ENCODE measurements at places on chromosomes 7 and 10.
A peak's percentile ranks its signal among the peaks of the same experiment; 100 is the strongest.

DNA sequence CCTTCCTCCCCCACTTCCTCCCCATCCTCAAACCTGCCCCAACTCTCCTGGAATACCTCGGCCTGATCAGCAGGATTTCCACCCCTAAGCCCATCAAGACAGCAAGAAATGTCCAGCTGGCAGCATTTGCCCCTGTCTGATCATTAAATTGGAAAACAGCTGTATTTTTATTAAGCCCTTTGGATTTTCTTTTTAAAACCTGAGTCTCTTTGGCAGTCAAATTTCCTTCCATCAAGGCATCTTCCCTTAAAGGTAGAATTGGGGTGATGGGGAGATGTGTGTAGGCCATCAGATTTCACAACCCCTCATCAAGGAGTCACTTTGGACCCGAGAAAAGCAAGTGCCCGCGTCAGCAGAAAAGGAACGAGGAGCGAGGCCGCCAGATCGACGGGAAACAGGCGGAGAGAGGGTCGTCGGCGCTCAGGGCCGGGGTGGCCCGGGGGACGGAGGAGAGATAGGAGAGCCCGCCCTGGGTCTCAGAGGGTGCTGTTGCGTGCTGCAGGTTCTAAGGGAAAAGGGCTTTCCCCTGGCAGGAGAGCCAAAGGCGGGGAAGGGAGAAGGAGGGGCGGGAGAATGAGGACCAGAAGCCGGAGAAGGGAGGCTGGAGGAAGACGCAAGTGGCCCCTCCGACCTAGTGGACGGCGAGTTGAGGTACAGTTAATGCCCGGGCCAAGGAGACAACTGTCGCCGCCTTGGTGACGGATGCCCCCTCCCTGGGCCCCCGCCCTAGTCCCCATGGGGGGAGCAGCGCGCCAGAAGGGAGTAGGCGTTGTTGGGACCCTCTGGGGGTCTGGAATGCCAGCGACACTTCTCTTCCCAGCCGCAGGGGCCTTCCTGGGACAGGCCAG lies 11.5 kb upstream of the GATA3 start:
- no peak for DNase-seq

- DNase-seq = no peak
Observed at GRCh38 chr10:43236176-43236850, 30.6 kb downstream of the RASGEF1A start.

DNA sequence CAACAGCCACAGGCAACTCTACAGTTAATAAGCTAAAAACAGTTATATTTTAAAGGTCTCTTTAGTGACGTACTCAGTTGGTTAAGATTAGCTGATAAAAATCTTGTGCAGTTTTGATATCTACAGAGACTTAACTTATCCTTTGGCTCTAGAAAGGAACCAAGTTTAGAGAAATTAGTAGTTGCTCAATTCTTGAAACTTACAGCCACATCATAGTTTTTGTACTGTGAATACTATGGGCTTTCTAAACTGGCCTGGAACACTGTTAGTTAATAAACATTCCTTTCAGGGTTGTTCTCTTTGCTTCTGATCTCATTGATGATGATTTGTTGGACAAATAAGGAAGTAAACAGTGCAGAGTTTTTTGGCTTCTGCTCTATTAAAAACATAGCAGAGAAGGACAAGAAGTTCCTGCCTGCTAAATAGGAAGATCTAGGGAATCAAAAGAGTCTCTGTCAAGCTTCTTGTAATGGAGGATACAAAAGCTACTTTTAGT lies 73.1 kb downstream of the MKLN1 start:
- no peak for DNase-seq

DNA sequence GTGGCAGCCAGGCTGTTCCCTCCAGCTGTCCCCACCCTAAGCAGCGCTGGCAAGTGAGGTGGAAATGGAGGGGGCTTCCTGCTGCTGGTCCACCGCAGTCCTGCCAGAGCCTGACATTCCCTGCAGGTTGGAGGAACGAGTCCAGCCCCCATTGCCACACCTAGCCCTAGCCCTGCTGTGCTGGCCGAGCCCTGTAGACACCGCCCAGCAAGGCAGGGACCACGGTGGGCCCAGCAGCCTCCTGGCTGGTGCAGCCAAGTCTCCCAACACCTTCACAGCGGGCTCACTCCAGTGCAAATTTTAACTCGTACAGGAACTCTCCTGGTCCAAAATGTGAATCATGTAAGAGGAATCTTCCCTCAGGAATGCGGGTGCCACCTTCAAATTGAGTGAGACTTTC lies 116.3 kb downstream of the PAXIP1 start:
- DNase-seq = no peak

DNA sequence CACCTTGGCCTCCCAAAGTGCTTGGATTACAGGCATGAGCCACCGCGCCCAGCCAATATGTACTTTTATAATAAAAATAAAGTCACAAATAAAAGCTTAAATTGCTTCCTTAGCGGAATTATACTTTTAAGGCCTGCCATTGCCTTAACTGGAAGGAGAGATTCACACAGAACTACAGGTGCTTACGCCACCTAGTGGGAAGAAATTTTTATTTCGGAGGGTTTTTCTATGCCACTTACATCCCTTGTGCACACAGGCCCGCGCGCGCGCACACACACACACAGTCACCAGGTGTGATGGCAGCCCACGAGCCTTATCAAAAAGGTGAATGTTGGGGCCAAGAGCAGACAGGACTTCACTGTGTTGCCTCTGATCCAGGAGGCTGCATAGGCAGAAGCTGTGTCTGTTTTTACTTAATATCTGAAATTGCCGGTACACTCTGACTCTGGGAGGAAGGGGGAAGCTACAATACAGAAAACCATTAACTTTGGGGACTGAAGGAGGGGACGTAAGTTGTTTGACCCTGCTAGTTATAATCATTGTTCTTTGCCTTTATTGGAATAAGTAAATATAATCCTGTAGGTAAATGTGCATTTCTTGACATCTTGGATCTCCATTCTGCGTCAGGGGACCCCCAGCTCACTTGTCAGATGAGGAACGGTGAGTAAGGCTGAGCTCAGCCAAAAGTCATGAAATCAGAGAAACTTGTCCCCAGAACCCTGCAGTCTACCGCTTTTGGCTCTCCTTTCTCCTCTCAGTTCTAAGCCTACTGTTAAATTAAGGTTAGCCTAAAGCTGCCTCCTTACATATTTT lies 87.1 kb downstream of the SLC16A9 start:
- peak; percentile 19 for DNase-seq

DNA sequence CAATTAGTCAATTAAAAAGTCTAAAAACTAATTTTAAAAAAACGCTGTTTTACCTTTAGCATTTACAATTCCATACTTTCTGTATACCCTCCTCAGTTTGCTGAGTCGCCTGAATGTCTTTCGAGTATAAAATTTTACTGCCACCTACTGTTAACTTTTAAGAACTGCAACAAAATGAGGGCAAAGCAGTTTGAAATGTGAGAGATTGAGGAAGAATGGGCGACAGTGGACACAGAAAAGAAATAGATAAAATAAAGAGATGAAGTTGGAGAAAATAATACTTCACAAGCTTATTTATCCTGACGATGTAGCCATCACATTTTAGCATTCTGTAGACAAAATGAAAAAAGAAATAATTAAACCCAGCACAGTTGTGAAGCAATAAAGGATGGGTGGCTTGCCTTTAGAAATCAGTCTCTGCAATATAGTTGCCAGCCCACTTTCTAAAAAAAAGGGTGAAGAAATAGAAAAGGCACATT lies 110.8 kb upstream of the PTN start:
- DNase-seq = peak; percentile 4

- DNase-seq = no peak
Observed at GRCh38 chr10:107814865-107815487, 650.5 kb upstream of the SORCS1 start.

GRCh38 chr10:120262857-120263547 lies 194.0 kb upstream of the PLPP4 start:
- DNase-seq = no peak

DNA sequence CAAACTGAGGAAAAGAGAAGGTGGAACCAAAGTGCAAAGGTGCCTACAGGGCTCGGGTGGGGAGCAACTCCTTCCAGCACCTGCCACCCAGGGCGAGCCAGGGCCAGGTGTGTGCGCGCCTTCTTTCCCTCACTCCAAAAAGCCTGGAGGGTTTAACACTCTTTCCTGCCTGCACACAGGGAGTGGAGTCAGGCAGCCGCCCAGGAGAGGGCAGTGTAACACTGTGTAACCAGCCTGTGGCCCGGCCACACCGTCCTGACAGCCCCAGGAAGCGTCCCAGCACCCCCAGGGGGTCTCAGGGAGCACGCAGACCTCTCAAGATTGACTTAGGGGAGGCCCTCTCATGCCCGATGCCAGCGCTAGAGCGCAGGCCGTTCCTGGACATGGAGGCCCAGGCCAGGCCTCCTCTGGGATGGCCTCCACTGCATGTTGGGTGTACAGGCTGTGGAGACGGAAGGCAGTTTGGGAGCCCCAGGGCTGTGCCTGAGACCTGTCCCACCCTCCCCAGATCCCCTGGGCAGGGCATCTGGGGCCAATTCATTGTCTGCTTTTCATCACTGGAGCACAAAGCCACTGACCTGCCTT lies 13.4 kb downstream of the BRI3 start:
- peak; percentile 49 for DNase-seq

GRCh38 chr10:37860494-37861190 lies 3.2 kb upstream of the ZNF248 start:
- DNase-seq = no peak

DNA sequence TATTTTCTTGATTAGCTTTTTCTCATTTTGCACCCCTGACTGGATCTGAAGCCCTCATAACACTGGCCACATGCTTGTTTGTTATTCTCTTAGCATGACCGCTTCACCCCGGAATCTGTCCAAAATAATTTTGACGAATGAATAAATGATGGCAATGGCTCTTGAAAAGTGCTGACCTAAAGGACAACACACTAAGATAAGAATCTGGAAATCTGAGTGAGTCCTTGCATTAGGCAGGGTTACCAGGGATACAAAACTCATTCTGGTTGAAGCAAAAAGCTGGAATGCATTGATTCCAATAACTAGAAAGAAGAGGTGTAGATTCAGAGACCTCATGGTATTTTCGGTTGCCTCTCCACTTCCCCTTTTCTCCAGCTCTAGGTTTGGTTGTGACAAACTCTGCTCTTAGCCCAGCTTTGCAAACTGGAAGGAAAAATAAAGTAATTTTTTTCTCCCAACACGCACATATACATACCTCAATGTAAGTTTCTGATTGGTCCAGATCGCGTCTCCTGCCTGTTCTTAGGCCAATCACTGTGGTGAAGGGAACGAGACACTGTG lies 157.4 kb downstream of the SKIDA1 start:
- no peak for DNase-seq

DNA sequence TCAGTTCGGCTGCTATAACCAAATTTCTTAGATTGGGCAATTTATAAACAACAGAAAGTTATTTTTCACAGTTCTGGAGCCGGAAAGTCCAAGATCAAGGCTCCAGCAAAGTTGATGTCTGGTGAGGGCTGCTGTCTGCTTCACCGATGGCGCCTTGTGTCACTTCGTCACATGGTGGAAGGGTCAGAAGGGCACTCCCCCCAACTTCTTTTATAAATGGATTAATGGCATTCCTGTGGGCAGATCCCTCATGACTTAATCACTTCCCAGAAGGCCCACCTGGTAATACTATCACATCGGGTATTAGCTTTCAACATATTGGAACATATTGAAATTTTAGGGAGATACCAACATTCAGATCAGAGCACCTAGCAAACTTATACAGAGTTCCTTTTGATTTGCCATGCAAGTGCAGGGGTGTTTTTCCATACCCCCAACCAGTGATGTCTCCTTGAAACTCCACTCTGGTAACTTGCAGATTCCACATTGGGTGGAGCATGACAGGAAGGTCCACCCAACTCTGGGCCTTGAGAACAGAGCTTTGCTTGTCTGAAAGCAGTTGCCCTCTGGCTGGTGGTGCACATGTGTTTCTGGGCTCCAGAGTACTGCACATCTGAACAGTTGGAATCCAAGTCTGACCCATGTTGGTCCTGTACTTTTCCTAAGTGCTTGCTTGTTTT lies 85.1 kb upstream of the KMT2E start:
- DNase-seq = no peak

- no peak for DNase-seq
Observed at GRCh38 chr10:91745090-91745831, 53.0 kb upstream of the TNKS2 start.

GRCh38 chr10:96501985-96502384 lies 11.7 kb downstream of the TLL2 start:
- no peak for DNase-seq

- DNase-seq = no peak
Observed at GRCh38 chr7:47826754-47827153, 121.5 kb downstream of the PKD1L1 start.

DNA sequence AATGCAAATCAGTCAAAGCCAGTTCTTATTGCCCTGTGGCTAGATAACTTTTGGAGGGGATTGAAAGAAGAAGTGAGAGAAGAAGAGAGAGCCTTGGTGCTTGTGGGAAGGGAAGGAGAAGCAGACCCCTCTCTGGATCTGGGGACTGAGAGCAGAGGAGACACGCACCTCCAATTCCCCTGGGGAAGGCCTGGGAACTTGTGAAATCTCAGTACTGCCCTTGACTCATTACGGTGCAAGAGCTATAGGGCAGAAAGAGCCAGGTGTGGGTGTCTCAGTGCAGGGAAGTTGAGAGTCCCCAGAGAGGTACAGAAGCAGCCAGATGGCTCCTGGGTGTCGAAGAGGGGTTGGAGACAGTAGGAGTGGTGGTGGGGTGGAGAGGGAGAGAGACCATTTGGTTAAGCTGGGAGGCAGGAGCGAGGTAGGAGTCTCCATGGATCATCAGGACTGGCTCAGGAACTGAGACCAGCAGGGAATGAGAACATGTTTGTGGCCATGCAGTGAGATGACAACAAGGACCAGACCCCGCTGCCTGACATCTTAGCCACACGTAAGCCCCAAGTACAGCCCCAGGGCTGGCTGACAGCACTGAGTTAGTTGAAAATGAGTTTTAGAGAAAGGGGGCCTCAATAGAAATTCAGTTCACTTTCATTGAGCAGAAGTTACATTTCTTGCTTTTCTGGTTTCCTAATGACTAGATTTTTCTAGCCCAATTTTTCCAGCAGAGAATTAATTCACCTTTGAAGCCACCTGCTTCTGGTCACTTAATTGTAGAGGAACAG lies 238.2 kb downstream of the BUB3 start:
- DNase-seq = no peak

All from naive B cell (primary cell).